Hematopoietic multipotent progenitor cell treated with erythropoietin and hydrocortisone succinate and interleukin-3 and kit ligand, for 17 days (in vitro differentiated cells): ENCODE measurements at places on chromosomes 12 and 14.

- no peak for DNase-seq
Measured at GRCh38 chr12:53664191-53664590, 11.7 kb downstream of the ATP5MC2 start.

GRCh38 chr14:39372656-39373055 is 59.6 kb downstream of the FBXO33 start:
- DNase-seq = no peak

DNA sequence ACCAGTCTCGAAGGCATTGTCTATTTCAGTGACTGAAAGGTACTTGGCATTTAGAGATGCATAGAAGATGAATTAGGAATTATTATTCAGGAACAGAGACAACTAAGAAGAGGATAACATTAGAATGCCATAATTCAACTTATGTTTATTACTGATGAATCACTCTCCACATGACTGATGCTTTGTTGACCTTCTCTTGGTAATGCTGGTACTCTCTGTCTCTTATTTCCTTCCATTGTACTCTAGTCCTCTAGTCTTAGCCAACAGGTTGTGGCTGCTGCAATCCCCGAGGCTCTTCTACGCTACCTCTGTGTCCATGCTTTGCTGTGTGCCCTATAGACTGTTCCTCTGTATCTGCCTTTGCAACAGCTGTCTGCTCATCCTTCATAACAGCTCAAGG is 652.9 kb downstream of the NRXN3 start:
- no peak for DNase-seq

DNA sequence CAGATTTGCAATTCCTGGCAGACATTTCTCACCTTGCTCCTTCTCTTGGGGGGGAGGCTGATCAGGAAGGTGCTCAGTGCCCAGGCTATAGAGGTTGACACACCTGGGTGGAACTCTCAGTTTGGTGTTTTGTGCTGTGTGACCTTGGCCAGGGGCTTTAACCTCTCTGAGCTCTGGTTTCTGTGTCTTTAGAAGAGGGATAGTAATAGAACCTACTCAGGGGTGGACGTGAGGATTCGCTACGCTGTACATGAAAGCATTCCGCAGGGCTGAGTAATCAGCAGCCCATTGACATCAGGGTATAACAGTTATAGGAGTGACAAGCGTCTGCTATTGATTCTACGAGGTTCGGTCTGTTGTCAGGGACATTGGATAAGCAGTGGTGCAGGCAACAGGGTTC is 98.1 kb downstream of the PHETA1 start:
- no peak for DNase-seq

DNA sequence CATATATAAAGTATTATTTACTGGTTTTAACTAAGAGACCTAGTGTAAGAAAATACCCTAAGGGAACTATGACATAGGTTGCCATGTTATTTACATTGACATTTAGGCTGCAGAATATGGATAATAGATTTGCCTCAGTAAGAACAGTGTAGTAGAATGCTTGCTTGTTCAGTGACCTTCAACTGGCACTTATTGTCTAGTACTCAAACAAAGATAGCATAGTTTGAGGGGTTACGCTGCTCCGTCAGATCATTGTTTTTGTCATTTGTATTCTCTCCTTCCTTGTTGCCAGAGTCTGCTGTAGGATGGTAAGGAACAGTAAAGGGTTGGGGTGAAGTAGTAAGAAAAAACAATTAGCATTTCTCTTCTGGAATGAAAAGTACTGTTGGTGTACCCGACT is 33.2 kb downstream of the TOGARAM1 start:
- DNase-seq = no peak

DNA sequence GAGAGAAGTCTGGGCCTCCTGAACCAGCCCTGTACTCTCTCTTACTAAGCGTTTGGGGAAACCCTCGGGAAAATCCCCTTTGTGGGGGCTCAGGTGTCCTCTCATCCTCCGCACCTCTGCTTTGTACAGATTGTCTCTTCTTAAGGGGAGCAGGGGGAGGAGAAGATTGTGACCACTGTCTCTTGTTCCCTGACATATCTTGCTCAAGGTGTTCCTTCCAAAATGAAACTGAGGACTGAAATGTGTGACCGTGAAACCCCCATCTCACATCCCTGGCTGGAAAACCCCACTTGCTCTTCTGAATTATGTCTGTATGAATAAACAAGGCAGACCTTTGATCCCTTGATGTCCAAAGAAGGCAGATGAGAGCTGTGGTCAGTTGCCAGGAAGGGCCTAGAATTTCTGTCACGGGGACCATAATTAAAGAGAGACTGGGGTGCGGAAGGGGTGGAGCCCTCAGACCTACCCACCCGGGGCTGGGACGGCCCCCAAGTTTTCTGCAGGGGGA is 369.8 kb downstream of the AACS start:
- no peak for DNase-seq

GRCh38 chr12:55041345-55042055 is 21.7 kb downstream of the NEUROD4 start:
- no peak for DNase-seq

- DNase-seq = no peak
Measured at GRCh38 chr12:75155962-75156361, 53.7 kb downstream of the KCNC2 start.

- no peak for DNase-seq
Measured at GRCh38 chr12:52184813-52185212, 7.0 kb downstream of the KRT80 start.

DNA sequence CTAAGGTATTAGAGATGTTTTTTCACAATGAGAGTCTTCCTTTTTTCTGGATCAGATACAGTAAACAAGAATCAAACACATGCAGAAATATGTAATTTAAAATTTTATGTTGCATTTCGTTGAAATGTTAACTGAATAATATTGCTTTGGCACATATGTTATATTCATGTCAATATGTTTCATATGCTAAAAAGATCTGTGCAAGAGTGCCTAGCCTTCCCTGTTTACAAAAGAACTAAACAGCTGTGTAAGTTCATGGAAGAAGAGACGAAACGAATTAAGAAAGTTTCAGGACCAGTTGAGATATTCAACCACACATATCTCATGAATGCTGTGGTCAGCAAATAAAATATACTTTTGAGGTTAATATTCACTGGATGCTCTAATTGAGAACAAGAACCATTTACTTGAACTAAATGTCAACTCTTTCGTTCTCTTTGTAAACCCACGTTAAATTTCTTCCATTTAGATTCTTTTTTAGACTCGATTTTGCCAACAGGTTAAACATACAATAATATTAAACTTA is 289.5 kb downstream of the FOXG1 start:
- DNase-seq = no peak

DNA sequence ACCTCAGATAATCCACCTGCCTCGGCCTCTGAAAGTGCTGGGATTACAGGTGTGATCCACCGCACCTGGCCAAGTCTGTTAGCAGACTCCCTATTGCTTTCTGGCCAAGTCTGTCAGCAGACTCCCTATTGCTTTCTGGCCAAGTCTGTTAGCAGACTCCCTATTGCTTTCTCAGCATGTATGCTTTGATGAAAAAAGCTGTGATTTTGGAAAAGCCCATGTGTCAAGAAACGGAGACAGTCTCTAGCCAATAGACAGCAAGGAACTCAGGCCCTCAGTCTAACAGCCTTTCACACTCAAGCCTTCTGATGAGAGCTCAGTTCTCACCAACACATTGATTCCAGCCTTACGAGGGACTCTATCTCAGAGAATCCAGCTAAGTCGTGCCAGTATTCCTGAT is 158.8 kb upstream of the KRR1 start:
- DNase-seq = no peak

DNA sequence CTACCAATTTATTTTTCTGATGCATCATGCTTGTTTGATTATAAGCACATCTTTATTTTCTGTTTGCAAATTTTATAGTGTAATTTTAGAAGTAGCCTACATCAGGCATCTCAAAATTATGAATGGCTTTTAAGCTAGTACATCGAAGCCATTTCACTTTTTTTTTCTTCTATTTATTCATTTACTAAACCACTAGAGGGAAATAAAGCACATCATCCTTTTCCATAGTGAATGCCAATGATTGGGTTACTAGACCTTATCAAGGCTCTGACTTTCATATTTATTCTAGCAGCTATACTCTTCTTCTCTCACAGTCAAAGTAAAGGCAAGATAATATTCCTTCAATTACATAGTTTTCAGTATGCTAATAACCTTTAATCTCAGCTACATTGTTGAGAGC is 736.4 kb upstream of the LRFN5 start:
- DNase-seq = no peak
